Umbilical cord (tissue), 2 donors: ENCODE measurements at places on chromosomes 3 and 15. TPM values are rescaled to one million over a fixed set of nuclear protein-coding genes. Genes with fewer than 3 reads are reported as not detected.
A peak's percentile ranks its signal among the peaks of the same experiment; 100 is the strongest.

GRCh38 chr15:25345943-25346342 lies 92.9 kb downstream of the UBE3A start:
- no peak for DNase-seq

GRCh38 chr3:10233988-10234387 lies 14.3 kb upstream of the TATDN2 start:
- no peak for DNase-seq

DNA sequence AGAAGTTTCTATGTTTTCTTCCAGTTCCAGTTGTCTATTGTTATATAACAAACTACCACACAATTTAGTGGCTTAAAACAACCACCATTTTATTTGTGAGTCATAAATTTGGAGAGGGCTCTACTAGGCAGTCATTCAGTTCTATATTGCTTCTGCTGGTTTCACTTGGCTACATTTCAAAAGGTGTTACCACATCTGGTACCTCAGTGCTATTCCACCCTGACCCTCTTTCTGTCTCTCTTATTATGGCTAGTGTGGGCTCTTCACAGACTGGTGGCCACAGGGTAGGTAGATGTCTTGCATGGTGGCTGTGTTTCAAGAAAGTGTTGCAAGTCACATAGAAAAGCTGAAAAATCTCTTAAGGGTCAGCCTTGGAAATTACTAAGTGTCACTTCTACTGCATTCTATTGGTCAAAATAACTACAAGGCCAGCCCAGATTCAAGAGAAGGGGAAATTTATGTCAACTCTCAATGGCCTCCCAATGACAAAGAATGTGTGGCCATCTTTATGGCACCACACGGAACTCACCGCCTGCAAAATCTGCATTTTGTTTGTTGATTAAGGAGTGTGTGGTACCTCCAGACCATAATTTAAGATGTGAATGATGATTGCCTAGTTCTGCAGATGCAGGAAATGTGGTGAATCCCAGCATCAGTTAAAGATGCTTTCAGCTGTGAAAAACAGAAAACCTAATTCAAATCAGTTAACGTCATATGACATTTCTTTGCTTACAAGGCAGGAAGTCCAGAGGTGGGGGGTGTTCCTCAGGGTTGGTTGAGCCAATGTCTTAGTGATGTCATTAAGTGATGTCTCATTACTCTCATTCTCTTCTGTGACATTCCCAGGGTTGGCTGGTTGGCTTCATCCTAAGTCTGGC lies 105.8 kb upstream of the RASGRP1 start:
- DNase-seq, result no peak

DNA sequence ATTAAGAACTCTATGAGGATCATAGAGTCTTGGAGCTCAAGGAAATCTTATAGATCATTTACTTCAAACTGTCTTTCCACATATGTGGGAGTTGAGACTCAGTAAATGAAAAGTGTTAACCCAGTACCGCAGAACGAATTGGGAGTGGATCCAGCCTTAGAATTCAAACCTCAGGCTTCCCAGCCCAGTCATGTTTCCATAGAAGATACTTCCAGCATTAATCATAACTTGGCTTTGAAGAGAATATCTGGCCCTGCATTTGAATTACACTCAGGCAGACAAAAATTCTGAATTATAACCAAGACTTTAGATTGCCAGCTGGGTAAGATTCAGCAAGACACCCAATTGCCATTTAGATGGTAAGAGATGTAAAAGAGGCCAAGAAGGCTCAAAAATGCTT lies 972.0 kb downstream of the TUSC7 start:
- DNase-seq, result no peak

GRCh38 chr15:73753250-73754130 lies at the start of gene INSYN1:
Gene INSYN1, minus strand, starts transcription at chr15:73753351. Its CDS starts 2,221 bp downstream, at chr15:73751130.
- DNase-seq, result peak; percentile 65

DNA sequence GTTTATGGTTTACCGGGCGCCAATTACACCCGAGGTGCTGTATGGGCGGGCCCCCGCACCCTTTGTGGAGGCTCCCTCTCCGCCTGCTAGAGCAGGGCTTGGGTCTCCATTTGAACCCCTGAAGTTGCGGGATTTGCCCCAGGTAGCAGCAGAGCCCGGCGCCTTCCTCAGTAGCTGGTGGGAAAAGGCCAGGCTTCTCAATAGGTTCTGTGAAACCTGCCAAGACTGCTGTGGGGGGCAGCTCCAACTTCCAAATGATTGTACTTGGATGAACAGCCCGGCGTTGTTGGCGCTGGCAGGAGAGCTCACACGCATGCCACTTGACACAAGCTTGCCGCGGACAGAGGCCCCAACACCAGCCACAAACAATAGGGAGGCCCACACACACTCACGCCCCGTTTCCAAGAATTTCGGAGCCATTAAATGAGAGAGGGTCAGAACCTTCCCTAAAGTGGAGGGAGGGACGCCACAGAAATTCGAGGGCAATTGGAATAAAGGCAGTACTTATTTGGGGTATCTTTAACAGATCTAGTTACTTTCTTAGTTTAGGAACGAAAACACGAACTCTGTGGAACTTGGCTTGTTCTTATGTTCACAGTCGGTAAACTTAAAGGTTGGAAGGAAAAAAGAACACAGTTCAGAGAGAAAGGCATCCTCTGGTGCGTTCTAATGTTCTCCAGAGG lies 1.4 kb downstream of the EPHB3 start:
- peak; percentile 49 for DNase-seq

GRCh38 chr15:38961931-38962330 lies 397.3 kb upstream of the RASGRP1 start:
- peak; percentile 66 for DNase-seq

GRCh38 chr3:127175272-127175671 lies 17.7 kb upstream of the PRR23E start:
- no peak for DNase-seq

GRCh38 chr3:17553080-17553479 lies 189.4 kb downstream of the TBC1D5 start:
- DNase-seq, result peak; percentile 16

GRCh38 chr3:107555359-107555758 lies 32.6 kb downstream of the BBX start:
- DNase-seq, result no peak

GRCh38 chr15:40633178-40633577 lies 39.1 kb downstream of the KNL1 start:
- DNase-seq, result no peak

DNA sequence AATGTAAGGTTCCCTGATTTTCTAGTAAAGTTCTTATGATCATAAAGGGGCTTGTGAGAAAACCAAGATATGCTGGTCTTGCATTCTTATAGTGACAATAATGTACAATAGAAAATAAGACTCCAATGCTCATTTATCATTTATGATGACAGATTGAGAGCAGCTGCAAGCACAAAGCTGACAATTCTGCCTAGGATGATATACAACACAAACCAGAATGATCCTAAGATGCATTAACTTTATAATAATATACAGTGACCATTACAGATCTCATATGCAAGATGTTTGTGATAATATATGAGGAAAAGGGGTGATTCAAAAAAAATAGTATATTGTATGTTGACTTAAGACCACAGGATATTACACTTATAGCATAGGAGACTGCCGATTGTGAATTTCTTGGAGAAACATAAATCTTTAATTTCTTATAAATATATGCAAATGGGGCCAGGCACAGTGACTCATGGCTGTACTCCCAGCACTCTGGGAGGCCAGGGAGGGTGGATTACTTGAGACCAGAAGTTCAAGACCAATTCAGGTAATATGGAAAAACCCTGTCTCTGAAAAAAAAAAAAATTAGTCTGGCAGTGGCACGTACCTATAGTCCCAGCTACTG lies 387.0 kb downstream of the ZBBX start:
- no peak for DNase-seq

DNA sequence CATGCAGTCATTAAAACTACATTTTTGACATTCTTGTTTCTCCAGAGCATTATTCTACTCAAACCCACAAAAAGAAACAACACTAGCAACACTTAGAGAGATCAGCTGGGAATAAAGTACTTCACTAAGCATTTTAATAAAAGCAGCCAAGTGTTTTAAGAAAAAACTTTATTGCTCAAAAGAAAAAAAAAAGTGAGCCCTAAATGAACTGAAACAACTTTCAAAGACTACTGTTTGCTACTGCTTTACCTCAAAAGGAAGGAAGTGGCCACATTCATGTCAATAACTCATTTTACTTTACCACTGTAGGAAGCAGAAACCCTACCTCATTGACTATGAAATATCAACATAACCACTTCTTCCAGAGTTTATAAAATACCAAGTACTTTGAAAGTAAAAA lies 91.3 kb downstream of the UACA start:
- DNase-seq, result peak; percentile 11

DNA sequence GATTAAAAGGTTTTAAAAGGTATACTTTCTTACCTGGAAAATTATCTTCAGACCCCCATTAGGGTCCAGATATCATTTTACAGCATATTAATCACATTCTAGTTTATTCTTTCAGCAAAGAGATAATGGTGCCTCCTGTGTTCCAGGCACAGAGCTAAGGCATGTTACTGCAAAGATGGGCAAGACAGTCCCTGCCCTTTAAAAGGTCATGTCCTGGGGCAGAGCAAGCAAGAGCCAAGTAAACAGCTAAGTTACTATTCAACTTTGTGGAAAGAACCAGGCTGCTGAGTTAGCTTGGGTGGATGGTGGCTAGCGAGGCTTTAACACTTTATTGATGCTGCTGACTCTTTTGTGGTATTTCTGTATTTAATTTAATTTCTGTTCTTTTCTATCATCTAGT lies 75.0 kb downstream of the LRRC28 start:
- DNase-seq, result no peak

- DNase-seq, result peak; percentile 60
These were observed 11.9 kb downstream of the STT3B start for GRCh38 chr3:31544634-31545033.

DNA sequence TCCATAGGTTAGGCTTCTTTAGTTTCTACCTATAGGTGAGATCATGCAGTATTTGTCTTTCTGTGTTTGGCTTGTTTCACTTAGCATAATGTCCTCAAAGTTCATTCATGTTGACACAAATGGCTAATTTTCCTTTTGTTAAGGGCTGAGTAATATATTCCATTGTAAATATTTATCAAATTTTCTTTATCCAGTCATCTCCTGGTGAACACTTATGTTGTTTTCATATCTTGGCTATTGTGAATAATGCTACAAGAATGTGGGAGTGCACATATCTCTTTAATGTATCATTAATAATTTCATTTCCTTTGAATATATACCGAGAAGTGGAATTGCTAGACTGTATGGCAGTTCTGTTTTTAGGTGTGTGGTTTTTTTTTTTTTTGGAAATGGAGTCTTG lies 250.9 kb upstream of the SEMA6D start:
- DNase-seq, result no peak

DNA sequence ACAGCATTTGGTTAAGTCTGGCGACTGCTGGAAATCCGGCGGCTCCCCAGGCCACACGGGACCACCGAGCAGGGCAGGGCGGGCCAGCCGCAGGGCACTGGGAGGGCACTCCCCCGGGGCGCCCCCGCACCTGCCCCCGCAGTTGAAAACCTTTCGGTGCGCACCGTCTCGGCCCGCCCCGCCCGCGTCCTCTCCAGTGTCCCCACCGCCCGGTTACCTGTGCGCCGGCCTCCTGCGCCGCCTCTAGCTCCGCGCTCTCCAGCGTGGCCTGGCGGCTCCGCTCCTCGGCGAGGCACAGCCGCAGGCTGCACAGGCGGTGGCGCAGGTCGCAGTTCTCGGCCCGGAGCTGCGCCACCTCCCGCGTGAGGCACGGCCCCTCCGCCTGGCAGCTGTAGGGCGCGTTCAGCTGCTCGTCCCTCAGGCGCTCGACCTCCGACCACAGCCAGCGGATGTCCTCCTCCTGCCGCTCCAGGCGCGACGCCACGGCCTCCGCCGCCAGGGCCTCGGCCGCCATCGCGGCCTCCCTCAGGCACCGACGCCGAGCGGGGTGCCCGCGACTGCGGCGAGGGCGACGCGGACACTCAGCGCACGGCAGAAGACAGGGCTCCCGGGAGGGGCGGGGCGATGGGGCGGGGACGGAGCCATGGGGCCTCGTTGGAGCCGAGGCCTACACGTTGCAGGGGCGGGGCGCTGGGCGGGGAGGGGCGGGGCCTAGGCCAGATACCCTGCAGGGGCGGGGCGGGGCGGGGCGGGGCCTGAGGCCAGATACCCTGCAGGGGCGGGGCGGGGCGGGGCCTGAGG lies at the start of gene TARS3:
TARS3 (minus strand) TSS at position 600 of the 801 bp plus-strand sequence; CDS start at position 514, 86 bp downstream.
- peak; percentile 94 for DNase-seq

GRCh38 chr3:72907731-72908620 lies 20.1 kb downstream of the GXYLT2 start:
- DNase-seq, result peak; percentile 35

DNA sequence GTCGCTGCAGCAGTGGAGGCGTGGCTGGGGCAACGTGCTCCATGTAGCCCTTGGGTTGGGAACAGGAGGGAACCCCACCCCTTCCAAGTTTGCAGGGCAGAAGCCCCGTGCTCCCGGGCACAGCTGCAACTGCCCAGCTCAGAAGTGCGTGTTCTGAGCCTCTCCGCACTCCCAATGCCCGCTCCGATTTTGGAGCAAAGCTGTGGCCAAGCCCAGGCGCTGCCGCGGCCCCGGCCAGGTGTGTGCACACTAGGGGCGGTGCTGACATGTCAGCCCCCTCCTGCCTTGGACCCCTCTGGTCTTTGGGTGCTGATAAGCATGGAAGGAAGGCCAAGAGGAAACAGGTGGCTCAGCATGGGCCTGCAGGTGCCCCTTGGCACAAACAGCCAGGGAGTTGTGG lies 87.6 kb upstream of the TTBK2 start:
- no peak for DNase-seq

DNA sequence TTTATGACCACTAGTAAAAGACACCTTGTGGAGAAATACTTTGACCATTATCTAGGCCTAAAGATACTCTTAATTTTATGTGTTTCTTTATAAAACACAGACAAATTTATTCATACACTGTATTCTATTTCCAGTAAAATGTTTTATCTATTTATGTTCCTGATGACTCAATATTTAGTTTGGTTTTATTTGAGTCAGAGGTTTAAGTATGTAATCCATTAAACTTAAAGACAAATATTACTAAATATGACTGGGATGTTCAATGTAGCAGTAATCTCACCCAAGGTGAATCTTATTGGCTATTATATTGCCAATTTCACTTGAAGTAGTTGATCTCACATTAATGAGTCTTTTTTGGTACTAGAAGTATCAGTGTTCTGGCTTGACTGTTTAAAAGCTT lies 799.7 kb downstream of the CADM2 start:
- DNase-seq, result peak; percentile 9

- DNase-seq, result no peak
These were observed 102.9 kb downstream of the CACNA1D start for GRCh38 chr3:53597136-53597915.

Gene PYGO1
- 14.9 TPM for total RNA-seq

Gene CPN2
- not detected for total RNA-seq

Gene PARP15
- total RNA-seq, result 4.3 TPM

Gene ILDR1
- total RNA-seq, result 3.4 TPM

Gene GXYLT2
- total RNA-seq, result 82.8 TPM

Gene PRICKLE2
- 56.1 TPM for total RNA-seq

Gene AHSG
- total RNA-seq, result not detected

Gene NAALADL2
- total RNA-seq, result 62.6 TPM

Gene HTR3E
- total RNA-seq, result 0.72 TPM

Gene GOLGA6L10
- 4.3 TPM for total RNA-seq

Gene LRCH3
- 33.7 TPM for total RNA-seq

Gene SPTSSB
- total RNA-seq, result 2.2 TPM

Gene MYLK
- total RNA-seq, result 1,145 TPM

Gene ABCC5
- 19.7 TPM for total RNA-seq

Gene BUB1B
- 1.7 TPM for total RNA-seq
